ENCODE measurements at places on chromosomes 6 and 20. TPM values are rescaled to one million over a fixed set of nuclear protein-coding genes. Genes with fewer than 3 reads are reported as not detected.

SLC17A3 gene
- total RNA-seq: not detected

IL17A gene
- total RNA-seq: not detected

PRSS16 gene
- total RNA-seq: not detected

BPI gene
- not detected for total RNA-seq

PEX7 gene
- total RNA-seq: 6.2 TPM

NFATC2 gene
- 0.51 TPM for total RNA-seq
